ENCODE measurements at places on chromosomes 1 and 21.

- DNase-seq: peak; percentile 48
These were observed 19.8 kb upstream of the VCAM1 start for GRCh38 chr1:100699744-100700143.

DNA sequence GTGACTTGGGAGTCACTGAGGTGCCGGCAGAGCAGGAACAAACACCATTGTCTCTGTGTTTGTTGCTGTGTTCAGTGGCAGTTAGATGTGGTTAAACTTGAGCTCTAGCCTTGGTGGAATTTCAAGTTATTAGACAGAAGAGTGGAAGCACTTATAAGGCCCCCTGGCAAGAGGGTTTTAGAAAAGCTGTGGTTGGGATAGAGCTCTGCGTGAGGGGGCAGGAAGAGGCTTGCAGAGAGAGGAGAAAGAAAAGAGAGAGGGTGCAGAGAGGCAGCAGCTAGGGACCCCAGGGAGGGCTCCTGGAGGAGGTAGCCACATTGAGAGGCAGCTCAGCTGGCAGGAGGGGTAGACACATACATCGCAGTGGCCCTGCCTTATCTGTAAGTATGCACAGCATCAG is 128.2 kb downstream of the GALNT2 start:
- DNase-seq: no peak

DNA sequence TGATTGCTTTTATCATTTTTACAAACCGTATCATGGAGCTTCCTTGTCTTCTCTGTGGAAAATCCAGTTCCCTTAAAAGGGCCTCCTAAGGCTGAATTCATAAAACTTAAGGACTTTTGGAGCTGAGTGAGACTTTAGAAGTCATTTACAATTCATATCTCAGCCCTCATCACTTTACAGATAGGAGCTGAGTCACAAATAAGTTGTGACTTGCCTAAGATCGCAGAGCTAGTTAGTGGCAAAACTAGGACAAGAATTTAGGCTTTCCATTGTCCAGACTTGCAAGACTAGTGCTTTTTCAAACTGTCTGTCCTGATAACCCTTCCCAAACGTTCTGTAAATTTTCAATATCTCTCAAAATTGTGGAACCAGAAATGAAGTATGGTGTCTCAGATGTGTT is 37.3 kb downstream of the C1orf21 start:
- DNase-seq: no peak

GRCh38 chr1:68196676-68197075 is 35.6 kb downstream of the WLS start:
- DNase-seq: no peak

- peak; percentile 72 for DNase-seq
These were observed 50.8 kb downstream of the CAPN9 start for GRCh38 chr1:230797942-230798365.

- DNase-seq: no peak
These were observed 110.7 kb downstream of the ST6GALNAC3 start for GRCh38 chr1:76185207-76185606.
